HEK293T (cell line): ENCODE measurements at places on chromosomes 7 and 10.

- DNase-seq: no peak
Observed at GRCh38 chr7:70890147-70890969, 241.6 kb upstream of the GALNT17 start.

GRCh38 chr7:159172400-159172799 lies 27.7 kb upstream of the VIPR2 start:
- DNase-seq: no peak

GRCh38 chr10:89518108-89518507 lies 17.3 kb downstream of the SLC16A12 start:
- DNase-seq: no peak

DNA sequence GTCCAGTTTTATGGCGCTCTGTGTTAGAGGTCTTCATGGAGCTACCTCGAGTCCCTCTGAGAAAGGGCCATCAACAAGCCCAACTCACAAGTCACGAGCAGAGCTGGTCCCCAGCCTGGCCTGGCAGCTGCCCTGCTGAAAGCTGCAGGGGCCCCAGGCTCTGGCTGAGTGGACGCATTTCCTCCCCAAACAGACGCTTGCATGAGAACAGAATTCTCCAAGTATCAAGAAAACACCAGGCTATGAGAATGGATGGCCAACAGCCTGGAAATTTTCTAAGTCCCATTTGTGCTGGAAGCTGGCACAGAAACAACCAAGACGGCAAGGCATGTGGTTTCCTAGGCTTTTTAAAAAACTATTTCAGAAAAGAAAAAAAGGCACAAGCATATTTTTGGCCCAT lies 114.8 kb downstream of the FAM53B start:
- no peak for DNase-seq

- DNase-seq: no peak
Observed at GRCh38 chr7:30472784-30473775, 5.5 kb downstream of the NOD1 start.

DNA sequence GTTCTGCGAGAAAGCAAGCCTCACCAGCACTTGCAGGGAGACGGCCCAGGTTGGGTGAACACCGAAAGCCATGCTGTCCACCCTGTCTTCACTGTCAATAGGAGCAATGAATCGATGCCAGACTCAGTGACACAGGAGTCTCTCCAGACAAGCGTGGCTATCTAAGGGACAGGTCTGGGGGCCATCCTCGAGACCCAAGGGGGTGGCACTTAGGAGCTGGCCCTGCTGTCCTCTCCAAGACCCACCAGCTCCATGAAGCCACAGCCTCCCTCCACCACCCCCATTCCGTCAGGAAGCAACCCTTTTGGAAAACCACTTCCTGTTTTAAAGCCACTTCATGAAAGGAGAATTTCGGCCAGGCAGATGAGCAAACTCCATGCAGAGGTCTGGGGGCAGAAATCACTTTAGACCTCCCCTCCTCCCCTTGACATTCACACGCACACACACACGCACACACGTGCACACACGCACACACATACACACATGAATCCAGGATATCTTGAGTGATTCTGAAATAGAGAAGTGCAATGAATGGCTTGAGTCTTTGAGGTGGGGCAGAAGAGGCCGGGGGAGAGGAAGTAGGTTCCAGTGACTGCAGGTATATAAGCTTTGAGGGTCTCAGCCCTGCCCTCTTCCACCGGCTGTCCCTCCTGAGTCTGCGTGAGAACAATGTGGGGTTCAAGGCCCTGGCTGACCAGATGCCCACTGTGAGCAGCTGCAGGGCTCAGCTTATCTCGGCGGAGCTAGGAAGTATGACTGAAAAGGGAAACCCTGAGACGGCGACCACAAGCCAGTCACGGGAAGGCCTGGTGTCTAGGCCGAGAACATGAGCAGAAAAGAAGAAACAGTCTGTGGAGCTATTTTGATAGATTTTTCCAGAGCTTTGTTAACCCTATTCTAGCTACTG lies 25.0 kb downstream of the RGS10 start:
- no peak for DNase-seq

DNA sequence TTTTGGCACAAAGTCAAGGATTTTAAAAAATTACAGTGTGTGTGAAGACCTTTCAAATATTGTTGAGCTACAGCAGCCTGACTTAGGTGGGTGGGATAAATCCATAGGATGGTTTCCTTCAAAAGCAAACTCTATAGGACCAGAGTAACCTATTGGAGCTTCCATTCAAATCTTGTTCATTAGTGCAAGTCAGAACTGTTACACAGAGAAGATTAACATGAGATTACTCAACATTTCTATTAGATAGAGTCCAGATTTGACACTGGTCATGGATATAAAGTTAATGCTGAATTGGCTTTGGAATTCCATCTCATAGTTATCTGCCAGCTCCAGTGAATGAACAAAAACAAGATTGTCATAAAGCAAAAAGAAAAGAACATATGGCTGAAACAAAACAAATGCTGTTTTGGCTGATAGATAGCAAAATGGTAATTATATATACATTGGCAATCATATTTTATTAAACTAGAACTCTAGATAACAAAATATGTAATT lies 129.6 kb upstream of the SEMA3A start:
- no peak for DNase-seq

- DNase-seq: no peak
Observed at GRCh38 chr7:107262857-107263256, 94.1 kb downstream of the HBP1 start.

DNA sequence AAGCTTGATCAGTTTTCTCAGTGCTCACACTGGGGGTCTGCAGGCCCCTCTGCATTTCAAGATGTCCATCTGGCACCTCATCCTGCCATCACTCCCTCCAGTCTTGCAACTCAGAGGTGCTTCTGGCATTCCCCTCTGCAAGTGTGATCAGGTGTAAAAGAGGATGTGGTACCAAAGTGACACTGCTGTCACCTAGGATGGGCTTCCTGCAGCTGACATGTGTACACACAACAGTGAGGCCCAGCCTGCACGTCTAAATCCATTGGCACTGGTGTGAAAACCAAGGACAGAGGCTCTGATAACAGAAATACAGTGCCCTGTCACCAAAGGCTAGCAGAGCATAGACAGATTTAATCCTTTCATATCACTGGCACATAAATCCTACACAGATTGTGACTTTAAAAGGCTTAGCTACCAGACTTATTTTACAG lies 162.5 kb upstream of the CELF2 start:
- DNase-seq: no peak

GRCh38 chr10:10865913-10866312 lies 151.8 kb upstream of the CELF2 start:
- DNase-seq: no peak
